ENCODE measurements at places on chromosomes 4 and X. TPM values are rescaled to one million over a fixed set of nuclear protein-coding genes. Genes with fewer than 3 reads are reported as not detected.
A peak's percentile ranks its signal among the peaks of the same experiment; 100 is the strongest.

- H3K4me3 ChIP-seq: no peak overlapping the region
- H3K27ac ChIP-seq: no peak overlapping the region
- no peaks in the 10 kb centered on the region for H3K4me1 ChIP-seq
- DNase-seq: no peak
- no peaks in the 10 kb centered on the region for H3K36me3 ChIP-seq
- H3K27me3 ChIP-seq: no peaks in the 10 kb centered on the region
These were observed 17.0 kb upstream of the ZNF280C start for GRCh38 chrX:130285710-130286109.

DNA sequence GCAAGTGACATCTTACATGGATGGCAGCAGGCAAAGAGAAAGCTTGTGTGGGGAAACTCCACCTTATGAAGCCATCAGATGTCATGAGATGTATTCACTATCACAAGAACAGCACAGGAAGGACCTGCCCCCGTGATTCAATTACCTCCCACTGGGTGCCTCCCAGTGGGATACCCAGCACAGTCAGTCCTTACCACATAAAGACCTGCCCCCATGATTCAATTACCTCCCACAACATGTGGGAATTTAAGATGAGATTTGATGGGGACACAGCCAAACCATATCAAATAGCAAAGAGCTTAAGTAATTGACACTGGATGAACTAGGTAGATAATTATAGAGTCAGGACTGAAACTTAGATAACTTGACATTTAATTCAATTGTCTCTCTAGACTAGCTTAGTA lies 85.6 kb downstream of the SLIT2 start:
- H3K27me3 ChIP-seq: no peaks in the 10 kb centered on the region
- DNase-seq: no peak
- H3K36me3 ChIP-seq: no peaks in the 10 kb centered on the region
- no peaks in the 10 kb centered on the region for H3K4me1 ChIP-seq

DNA sequence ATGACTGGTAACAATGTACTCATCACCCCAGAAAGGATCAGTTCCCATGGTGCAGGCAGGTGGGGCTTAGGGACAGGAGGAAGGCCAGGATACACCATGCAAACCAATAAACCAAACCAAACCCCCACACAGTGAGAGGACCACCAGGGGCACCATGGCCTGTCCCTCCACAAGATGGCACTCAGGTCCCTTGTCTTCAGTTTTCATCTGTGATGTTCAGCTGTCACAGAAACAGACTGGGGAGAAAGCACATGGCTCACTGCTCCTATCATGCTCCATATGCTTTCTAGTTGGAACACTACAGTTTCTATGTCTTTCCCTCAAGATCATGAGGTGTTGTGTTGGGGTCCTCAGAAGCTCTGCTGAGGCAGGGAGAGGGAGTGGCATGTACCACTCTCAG lies 10.1 kb downstream of the HS3ST1 start:
- H3K36me3 ChIP-seq: no peaks in the 10 kb centered on the region
- H3K4me1 ChIP-seq: no peaks in the 10 kb centered on the region
- H3K27ac ChIP-seq: no peak overlapping the region
- H3K4me3 ChIP-seq: no peak overlapping the region

GRCh38 chr4:140568507-140569306 lies at the start of gene UCP1:
Gene UCP1 (minus strand): TSS chr4:140568961. CDS start chr4:140568729, 232 bp downstream.
- peak; percentile 71 for DNase-seq
- no peak within 1 kb of the TSS for H3K27ac ChIP-seq
- no peaks in the 10 kb centered on the region for H3K36me3 ChIP-seq

DNA sequence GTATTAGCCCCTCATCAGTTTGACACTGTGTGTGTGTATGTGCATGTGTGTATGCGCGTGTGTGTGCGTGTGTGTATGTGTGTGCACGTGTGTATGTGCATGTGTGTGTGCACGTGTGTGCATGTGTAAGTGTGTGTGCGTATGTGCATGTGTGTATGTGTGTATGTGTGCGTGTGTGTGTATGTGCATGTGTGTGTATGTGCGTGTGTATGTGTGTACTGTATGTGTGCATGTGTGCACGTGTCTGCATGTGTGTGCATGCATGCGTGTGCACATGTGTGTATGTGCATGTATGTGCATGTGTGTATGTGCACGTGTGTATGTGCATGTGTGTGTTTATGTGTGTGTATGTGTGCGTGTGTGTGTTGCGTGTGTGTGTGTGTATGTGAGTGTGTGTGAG lies 31.1 kb upstream of the MXRA5 start:
- H3K27me3 ChIP-seq: no peaks in the 10 kb centered on the region
- H3K36me3 ChIP-seq: no peaks in the 10 kb centered on the region
- DNase-seq: no peak
- no peaks in the 10 kb centered on the region for H3K4me1 ChIP-seq

DNA sequence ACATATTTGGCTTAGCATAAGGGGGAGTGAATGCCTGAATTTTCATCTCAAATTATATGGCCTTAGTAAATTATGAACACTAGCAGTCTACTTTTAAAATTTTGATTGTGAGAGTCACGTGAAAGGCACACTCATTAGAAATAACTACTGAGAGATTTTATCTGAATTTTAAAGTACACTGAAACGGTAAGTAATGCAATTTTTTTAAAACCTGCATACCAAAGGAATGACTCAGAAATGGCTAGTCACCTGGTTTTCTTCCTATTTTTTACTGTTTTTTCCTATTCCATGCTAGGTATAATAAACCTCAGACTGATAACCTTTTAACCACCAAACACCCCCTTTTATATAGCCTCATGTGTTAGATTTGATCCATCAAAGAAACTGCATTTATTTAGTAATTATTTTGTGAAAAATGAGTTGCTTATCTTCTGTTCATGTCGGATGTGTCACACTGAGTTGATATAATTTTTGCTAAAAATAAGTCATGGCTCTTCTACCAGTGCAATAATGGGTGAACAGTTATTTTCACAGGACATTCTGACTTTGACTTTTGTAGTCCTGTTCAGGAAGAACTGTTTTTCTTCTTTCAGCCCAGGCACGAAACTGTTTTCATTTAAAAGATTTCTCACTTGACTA lies 40.4 kb downstream of the CPEB2 start:
- no peak for DNase-seq
- H3K27me3 ChIP-seq: no peaks in the 10 kb centered on the region
- no peak overlapping the region for H3K4me3 ChIP-seq
- no peaks in the 10 kb centered on the region for H3K4me1 ChIP-seq
- H3K27ac ChIP-seq: no peak overlapping the region
- H3K36me3 ChIP-seq: peaks cover 19% of the 10 kb centered on the region

DNA sequence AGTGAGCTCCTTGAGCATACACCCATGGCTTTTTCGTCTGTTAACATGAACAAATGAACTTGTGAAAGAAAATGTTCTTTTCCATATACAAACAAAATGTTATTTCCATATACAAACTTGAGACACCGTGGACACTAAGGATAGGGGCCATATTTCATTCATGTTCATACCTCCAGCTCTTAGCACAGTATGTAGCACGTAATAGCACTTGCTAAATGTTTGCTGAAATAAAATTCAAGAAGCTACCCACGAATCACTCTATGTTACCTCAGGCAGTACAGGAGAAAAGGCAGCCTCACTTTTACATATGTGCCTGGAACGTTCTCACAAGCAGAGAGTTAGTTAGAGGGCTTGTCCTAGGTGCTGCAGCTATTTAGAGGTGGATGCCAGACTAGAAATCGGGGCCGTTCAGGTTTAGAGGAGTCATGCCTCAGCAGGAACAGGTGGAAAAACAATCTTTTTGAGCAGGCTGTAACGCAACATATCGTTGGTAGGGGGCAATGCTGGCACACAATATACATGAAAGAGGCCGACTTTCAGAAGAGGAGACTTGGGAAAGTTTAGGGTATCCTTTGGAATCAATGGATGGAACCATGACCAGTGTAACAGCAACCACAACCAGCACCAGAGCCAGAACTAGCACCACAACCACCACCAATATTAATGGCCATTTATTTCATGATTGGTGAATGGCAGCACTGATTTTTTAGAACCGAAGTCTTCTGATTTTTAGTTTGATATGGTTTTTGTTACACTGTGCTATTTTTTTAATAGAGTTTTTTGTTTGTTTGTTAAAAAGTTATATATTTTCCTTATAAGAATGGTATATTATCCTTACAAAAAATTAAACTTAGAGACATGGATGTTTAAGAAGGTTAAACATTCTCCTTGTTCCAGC lies 14.8 kb upstream of the PAQR3 start:
- H3K4me1 ChIP-seq: no peaks in the 10 kb centered on the region
- DNase-seq: no peak
- H3K4me3 ChIP-seq: no peak overlapping the region

DNA sequence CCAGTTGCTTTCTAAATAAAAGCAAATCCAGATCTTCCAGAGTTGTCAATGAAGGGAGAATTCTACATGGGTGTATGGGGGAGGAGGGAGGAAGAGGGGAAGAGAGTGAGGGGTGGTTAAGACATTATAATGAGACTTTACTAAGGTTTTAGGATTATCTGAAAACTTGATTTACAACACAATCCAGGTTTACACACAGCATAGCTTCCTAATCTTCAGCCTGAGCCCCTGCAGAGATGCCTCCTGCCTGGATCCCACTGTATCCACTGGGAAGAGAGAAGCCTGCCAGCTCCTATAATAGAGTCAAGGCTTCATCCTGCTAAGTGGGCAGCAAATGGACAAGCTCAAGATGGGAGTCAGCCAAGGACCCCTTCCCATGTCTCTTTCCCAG lies 85.6 kb upstream of the KIT start:
- H3K4me1 ChIP-seq: no peaks in the 10 kb centered on the region
- H3K4me3 ChIP-seq: no peak overlapping the region
- no peak overlapping the region for H3K27ac ChIP-seq
- no peak for DNase-seq
- no peaks in the 10 kb centered on the region for H3K27me3 ChIP-seq

Gene STAP1
- 1.7 TPM for total RNA-seq

Gene IGSF1
- not detected for total RNA-seq

Gene TMPRSS11D
- total RNA-seq: not detected

DNA sequence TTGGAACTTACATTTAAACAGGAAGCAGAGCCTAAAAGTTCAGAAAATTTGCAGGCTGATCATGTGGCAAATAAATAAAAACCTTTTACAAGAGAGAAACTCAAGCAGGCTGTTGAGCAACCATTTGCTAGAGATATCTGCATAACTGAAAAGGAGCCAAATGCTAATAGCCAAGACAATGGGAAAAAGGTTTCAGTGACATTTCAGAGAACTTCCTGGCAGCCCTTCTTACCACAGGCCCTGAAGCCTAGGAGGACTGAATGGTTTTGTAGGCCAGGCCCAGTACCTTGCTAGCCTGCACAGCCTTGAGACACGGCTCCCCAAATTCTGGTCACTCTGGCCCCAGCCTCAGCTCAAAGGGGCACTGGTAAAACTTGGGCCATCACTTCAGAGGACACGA lies 945.1 kb downstream of the ADGRL3 start:
- H3K4me1 ChIP-seq: no peaks in the 10 kb centered on the region
- no peak for DNase-seq
- H3K27ac ChIP-seq: no peak overlapping the region
- H3K27me3 ChIP-seq: no peaks in the 10 kb centered on the region
- no peaks in the 10 kb centered on the region for H3K36me3 ChIP-seq

DNA sequence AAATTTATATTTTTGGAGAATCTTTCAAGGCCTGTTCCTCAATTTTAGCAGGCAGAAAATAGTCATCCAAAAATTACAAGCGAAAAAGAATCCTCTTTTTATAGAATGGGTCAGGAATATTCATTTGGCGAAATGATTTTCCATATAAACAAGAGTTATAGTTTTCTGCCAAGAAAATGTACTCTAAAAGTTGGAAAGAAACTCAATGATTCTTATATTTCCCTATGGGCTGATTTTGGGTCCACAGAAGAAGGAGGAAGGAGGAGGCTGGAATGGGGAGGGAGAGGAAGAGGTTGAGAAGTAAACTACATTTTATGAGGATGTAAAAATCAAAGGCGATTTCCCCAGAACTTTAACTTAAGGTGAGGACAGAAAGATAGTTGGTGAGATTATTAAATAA lies 159.3 kb downstream of the DCAF12L1 start:
- H3K27me3 ChIP-seq: no peaks in the 10 kb centered on the region
- no peak overlapping the region for H3K4me3 ChIP-seq
- no peaks in the 10 kb centered on the region for H3K4me1 ChIP-seq
- DNase-seq: no peak
- no peak overlapping the region for H3K27ac ChIP-seq
- H3K36me3 ChIP-seq: no peaks in the 10 kb centered on the region

Gene MAGEA9B
- total RNA-seq: not detected

Gene EXOC1
- 32.9 TPM for total RNA-seq

Gene PNMA3
- total RNA-seq: 0.32 TPM

DNA sequence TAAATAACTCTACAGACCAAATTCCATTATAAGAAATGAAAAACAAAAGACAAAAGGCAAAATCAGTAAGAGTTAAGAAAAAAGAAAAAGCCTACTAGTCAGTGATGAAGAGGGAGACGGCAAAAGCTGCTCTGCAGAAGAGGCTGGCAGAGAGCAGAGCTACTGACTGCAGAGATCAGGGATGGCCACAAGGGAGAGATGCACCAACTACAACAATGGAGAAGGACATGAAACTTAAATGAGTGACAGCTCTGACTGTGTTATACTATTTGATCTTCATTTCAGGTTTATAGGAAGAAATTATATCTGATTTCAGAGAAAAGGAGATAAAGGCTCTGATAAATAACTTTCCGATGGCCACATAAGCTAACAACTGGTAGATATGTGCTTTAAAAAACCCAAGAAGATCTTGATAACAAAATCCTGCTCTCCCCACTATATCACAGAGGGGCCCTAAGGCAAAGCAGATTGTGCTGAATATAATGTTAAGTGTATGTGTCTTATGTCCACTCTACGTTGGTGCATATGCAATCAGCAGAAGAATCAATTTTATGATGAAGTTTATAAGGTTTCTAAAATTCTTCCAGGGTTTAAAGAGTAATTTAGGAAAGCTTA lies 58.4 kb upstream of the COX18 start:
- peaks cover 90% of the 10 kb centered on the region for H3K36me3 ChIP-seq
- no peaks in the 10 kb centered on the region for H3K4me1 ChIP-seq
- no peak overlapping the region for H3K4me3 ChIP-seq
- H3K27me3 ChIP-seq: no peaks in the 10 kb centered on the region

DNA sequence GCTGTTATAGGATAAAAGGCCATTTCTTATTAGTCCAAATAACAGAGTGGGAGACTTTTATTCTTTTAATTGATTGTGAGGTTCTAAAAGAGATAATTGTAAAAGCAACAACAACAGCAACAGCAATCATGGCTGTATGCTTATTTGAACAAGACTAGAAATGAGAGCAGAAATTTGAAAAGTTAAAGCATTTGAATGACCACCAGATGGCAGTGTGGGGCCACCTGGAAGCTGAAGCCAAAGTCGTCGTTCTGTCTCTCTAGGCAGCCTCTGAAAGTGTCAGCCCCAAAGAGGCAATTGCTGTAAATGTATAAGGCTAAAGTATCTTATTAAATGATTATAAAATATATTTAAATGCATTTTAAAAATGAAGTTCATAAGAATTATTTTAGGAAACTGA lies 42.2 kb downstream of the SH2D1A start:
- no peaks in the 10 kb centered on the region for H3K36me3 ChIP-seq
- no peak overlapping the region for H3K27ac ChIP-seq
- H3K27me3 ChIP-seq: no peaks in the 10 kb centered on the region
- DNase-seq: peak; percentile 59

All from upper lobe of right lung (tissue), 1 donor.